Brain pericyte (primary cell): ENCODE measurements at places on chromosomes 12 and 14.

DNA sequence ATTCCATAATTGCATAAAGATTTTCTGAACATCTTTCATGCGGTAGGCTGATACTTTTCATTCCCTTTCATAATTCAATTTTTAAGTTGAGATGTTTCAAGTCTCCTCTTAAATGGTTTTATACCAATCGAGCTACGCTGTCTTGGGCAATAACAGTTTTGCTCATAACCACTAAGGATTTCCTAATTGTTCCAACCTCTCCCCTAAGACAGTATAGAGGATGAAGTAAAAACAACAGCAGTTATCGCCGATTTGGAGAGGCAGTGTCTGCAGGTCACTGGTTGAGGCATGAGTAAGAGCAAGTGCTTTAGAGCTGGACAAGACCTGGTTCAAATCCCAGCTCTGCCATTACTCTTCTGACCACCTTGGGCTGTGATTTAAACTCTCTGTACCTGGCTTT is 6.9 kb upstream of the MED13L start:
- no peak for DNase-seq

DNA sequence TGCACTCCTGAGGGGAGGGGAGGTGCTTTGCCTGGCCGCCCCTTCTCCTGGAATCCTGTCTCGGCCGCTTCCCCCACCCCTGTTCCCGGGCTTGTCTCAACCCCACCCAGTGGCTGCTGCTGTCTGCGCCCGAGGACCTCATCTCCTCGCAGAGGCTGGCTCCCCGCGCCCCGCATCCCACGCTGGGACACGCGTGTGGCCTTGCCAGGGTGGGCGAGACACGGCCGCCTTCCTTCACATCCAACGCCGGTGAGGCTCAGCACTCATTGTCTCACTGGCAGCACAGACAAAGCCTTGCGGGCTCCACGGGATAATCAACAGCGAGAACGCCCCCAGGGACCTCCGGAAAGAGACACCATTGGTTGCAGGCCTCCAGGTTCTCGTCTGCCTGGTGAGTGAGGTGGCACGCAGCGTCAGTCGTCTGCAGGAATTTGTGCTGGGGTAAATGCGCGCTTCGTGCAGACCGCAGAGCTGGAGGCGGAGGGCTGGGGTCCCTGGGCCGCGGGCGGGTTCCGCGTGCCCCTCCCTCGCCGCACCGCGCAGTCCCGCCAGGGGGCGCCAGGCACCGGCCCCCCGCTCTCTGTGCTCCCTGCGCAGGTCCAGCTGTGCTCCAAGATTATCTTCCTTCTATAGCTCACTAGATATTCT is 26.8 kb downstream of the CCDC177 start:
- DNase-seq, result no peak

GRCh38 chr12:126668538-126668937 is 1598.4 kb upstream of the TMEM132C start:
- DNase-seq, result no peak

DNA sequence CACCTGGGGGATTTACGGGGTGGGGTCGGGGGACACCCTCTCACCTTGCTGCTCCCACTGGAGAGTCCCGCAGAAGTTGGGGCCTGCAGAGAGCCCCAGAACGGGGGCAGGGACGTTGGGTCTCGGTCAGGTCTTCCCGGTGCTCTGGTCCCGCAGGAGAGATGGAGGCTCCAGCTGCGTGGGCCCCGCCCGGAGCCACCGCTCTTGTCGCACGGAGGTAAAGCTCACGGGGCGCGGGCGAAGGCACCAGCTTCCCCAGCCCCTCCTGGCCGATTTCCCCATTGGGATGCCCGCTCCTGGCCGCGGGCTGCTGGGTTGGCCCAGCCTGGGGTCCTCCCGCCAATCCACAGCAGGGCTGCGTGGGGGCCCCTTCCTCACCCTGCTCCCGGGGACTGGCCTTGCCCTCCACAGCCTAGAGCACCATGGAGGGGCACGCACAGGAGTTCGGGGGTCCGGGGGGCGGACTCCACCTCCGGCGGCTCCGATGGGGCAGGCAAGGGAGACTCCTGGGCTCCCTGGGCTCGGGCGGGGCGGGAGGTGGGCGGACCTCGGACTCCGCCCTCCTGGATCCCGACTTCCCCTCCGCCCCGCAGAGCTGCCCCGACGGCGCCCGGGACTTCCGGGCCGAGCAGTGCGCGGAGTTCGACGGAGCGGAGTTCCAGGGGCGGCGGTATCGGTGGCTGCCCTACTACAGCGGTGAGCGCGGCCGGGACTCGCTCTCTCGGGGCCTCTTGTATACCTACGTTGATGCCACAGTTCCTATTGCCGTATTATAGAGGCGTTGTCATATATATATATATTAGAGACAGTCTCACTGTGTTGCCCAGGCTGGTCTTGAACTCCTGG is 8.4 kb downstream of the PAPLN start:
- no peak for DNase-seq

DNA sequence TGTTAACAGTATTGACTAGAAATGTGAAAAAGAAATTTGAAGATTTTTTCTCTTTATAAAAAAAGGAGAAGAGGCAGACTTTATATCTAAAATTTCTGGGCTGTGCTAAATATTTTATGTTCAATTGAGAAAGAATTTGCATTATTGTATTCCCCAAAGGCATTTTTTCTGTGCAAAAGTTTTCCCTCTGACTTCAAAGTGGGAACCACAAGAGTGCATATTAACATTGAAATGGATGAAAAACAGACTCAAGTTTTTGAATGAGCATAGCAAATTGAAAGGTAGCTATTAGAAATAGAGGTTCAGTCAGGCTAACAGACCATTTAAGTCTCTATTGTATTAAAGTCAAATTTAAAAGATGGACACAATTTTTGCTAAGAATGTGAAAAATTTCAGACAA is 95.2 kb downstream of the RASSF9 start:
- DNase-seq, result no peak

- DNase-seq, result no peak
These were observed 56.6 kb upstream of the ACSS3 start for GRCh38 chr12:81021131-81021748.

DNA sequence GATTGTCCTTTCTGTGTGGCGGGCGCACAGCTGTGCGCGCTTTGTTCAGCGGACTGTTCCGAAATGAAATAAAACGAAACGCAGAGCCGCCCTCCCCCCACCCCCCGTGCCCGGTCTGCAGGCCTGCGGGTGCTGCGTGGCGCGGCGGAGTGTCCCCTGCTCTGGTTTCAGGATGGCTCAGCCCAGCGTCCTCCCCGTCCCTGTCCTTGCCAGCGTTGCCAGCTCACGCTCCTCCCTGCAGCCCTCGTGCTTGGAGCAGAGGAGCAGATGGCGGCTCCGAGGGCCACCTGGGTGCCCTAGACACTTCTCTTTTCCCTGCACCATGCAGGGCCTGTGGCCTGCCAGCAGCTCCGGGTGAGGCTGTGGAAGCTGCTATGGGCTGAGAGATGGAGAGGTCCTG is 17.5 kb upstream of the BEGAIN start:
- no peak for DNase-seq

- DNase-seq, result no peak
These were observed 115.6 kb downstream of the RBM19 start for GRCh38 chr12:113850309-113851056.

- DNase-seq, result no peak
These were observed 2.0 kb upstream of the BCL2L14 start for GRCh38 chr12:12068751-12069150.

DNA sequence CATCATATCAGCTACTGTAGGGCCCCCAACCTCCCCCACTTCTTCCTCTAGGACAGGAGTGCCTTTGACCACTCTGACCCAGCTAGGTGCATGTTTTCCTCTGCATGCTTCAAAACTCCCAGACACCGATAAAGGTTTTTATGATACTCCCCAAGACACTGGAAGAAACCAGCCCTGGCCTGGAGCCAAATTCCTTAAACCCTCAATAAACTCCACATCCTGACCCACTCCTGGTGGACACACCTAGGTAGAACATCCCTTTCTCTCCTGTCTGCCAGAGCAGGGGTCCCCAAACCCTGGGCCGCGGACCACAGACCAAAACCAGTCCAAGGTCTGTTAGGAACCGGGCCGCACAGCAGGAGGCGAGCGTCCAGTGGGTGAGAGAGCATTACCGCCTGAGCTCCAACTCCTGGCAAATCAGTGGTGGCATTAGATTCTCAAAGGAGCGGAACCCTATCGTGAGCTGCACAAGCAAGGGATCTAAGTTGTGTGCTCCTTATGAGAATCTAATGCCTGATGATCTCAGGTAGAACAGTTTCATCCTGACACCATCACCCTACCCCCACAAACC is 49.6 kb downstream of the NT5DC3 start:
- no peak for DNase-seq

GRCh38 chr12:71786829-71787228 is 32.2 kb downstream of the RAB21 start:
- no peak for DNase-seq

DNA sequence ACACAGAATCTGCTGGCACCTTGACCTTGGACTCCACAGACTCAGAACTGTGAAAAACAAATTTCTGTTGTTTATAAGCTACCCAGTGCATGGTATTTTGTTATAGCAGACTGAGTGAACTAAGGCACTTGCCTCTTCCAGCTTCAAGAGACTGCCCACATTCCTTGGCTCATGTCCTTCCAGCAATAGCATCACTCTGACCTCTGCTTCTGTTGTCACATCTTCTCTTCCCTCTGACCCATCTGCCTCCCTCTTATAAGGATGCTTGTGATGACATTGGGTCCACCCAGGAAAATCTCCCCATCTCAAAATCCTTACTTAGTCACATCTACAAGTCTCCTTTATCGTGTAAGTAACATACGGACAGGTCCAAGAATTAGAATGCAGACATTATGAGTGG is 200.4 kb downstream of the PIK3C2G start:
- no peak for DNase-seq

- no peak for DNase-seq
These were observed 3.9 kb upstream of the PRB3 start for GRCh38 chr12:11273449-11273848.

DNA sequence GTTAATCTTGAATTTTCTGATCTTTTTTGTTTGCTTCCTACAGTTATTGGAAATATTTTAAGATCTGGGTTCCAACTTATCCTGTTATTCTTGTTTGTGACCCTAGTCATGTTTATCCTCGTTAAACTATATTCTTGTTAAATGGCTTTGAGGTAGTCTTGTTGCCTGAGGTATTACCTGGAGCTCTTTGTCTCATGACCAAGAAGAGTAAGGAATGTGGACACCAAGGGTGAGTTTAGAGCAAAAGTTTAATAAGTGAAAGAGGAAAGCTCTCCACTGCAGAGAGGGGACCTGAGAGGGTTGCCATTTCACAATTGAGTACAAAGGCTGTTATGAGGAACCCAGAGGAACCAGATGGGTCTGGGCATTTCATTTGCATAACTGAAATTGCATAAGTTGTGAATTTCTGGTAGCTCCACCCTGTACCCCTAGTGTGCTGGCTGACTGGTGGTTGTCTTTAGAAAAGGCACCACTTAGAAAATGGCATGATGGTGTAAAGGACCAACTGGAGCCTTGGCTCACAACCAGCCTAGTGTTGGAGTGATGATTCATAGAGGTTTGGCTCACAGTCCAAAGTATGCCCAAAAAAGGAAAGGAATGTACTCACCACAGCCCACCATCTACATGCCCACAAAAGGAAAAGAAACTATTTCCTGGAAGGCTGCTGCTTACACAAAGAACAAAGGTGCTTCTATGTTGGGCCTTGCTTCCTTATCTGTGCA is 36.7 kb upstream of the RESF1 start:
- DNase-seq, result no peak

GRCh38 chr12:131607658-131608447 is 103.0 kb upstream of the SFSWAP start:
- no peak for DNase-seq

DNA sequence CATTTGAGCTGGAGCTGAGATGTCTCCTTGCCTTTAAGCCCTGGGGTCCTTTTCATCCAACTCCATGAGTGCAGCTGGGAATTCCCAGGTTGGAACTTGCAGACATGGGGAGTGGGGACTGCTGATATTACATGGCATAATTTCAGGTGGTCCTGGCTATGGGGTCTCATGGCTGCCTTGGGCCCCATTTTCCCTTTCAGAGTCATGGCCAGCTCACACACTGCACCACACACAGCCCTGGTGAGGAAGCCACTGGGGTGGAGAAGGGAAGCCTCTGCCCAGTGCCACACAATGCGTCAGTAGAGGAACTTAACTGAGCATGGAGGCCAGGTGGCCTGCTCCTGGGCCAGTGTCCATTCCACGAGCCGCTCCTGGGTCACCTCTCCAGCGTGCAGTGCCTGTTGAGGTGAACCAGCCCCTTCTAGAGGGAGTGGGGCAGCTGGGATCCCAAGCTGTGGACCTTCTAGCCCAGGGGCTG is 17.3 kb upstream of the KRT86 start:
- no peak for DNase-seq

GRCh38 chr14:44279357-44279756 is 227.7 kb downstream of the FSCB start:
- no peak for DNase-seq

DNA sequence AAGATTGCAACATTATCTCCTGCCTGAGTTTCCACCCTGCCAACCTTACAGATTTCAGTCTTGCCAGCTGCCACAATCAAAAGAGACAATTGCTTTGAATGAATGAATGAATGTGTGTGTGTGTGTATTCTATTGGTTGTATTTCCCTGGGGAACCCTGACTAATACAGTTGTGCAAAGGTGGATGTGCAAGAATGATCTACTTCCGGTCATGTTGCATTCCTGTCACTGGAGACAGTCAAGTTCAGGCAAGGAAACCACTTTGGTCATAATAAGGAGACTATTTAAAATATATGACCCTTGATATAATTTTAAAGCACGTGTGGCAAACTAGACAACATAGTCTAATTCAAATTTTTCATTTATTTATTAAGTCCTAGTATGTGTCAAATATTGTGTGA is 13.1 kb downstream of the RERG start:
- DNase-seq, result no peak

DNA sequence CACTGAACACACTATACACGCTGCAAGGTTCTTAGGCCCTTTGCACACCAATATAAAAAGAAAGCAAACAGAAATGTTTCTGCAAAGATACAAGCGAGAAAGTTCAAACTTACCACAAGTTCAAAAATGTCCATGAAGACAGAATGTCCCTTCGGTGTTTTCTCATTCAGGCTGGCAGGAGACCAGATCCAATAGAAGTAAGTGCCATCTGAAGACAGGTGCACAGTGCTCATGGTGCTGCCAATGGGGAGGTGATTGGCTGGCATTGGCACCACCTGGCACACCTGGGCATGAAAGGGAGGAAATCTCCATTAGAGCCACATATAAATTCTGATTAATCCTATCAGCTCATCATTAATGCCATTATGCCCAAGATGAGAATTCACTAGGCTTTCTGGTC is 76.3 kb downstream of the HECTD4 start:
- no peak for DNase-seq

GRCh38 chr12:105590571-105590970 is 260.1 kb downstream of the C12orf75 start:
- no peak for DNase-seq

- DNase-seq, result no peak
These were observed 31.5 kb downstream of the NOC4L start for GRCh38 chr12:132175496-132176384.
